Thoracic aorta (tissue), 2 donors: ENCODE measurements at places on chromosomes 5 and 9. TPM values are rescaled to one million over a fixed set of nuclear protein-coding genes. Genes with fewer than 3 reads are reported as not detected.

DNA sequence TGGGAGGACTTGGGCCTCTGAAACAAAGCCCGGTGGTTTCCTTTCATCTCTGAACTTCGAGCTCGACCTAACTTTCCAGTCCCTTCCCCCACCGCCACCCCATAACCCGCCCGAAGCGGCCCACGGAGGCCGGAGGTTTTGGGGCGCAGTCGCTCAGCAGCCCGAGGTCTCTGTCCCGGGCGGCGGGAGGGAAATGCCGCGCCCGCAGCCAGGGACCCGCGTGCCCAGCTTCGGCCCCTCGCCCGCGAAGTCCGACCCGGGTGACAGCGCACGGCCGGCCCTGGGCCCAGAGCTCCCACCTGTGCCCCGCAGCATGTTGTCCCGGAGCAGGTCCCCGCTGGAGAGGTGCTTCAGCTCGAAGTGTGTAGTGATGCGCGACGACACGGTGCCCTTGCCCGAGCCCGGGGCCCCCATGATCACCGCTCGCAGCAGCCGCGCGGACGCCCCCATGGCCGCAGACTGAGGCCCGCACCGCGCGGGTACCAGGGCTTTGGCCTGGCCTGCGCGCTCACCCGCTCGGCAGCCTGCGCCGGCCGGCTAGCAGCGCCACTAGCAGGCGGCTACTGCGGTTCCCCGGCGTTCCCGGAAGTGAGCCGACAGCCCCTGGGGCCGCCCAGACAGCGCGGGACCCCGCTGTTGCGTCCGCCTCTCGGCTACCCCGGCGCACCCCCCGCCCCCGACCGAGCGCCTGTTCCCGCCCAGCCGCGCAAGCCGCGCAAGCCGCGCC is at the start of gene AK3:
TSS of gene AK3 (minus strand) at position 565 of the 727 bp plus-strand sequence. CDS start at position 450, 115 bp downstream.
- DNase-seq: peak; percentile 41

DNA sequence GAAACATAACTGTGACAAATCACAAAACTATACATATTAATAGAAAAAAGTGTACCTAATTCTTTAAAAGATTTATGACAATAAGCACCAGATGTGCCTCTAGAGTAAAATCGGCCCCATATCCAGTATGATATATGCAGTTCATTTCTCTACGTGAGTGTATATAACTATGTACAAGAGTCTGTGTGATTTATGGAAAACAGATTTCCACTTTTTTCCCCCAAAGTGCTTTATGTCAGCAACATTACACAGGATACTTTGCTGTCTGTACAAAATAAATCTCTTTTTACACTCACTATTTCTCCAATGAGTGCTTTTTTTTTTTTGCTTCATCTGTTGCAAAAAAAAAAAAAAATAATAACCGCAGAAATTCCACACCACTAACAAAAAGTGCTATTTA is 298.8 kb upstream of the RFX3 start:
- DNase-seq: no peak

- no peak for DNase-seq
Observed at GRCh38 chr9:18825656-18826170, 207.3 kb downstream of the SAXO1 start.

GRCh38 chr5:91378752-91379211 is 4.3 kb downstream of the ARRDC3 start:
- no peak for DNase-seq

GRCh38 chr9:8101607-8102006 is 302.0 kb upstream of the DMAC1 start:
- no peak for DNase-seq

GRCh38 chr5:72041654-72042053 is 65.6 kb upstream of the MAP1B start:
- DNase-seq: no peak

DNA sequence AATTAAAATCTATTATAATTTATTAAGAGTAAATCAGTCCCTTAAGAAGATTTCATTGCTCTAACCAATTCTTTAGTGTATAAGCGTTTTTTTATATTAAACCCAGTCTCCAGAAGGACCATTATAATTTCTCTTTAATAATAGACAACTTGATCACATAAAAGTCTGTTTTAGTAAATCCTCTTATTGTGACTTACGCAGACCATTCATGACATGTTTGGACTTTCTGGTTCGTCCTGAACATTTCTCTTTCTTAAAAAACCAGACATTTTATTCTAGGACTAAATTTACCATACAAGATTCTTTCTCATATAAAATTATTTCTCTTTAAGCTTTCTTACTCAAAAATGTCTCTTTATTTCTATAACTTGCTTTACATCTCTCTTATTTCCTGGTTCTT is 196.2 kb upstream of the RAI14 start:
- DNase-seq: no peak

GRCh38 chr5:151195622-151196021 is 28.3 kb downstream of the CCDC69 start:
- DNase-seq: no peak

- no peak for DNase-seq
Observed at GRCh38 chr9:122307925-122308324, 43.2 kb downstream of the MRRF start.

GRCh38 chr9:115849679-115850412 is 303.7 kb upstream of the PAPPA start:
- DNase-seq: no peak

GRCh38 chr5:73387601-73388305 is 60.8 kb downstream of the FOXD1 start:
- DNase-seq: no peak

- no peak for DNase-seq
Observed at GRCh38 chr5:17233488-17233887, 16.1 kb downstream of the BASP1 start.

GRCh38 chr9:106600955-106601560 is 261.9 kb upstream of the ZNF462 start:
- DNase-seq: no peak

DNA sequence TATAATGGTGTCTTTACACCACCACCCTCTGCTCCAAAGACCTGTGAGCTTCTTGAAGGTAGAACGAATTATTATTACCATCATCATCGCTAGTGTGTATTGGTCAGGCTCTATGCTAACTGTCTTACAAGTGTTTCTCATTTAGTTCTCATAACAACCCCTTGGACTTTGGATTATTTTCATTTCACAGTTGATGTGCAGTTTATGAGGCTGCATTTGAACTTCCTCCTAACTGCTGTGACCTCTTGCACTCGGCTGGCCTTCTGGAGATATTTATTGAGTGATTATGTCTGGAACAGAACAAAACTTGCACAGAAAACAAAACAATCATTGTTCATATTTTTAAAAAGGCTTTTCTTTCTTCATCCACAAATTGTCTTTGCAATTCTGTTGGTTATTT is 306.3 kb upstream of the SGCD start:
- no peak for DNase-seq

- no peak for DNase-seq
Observed at GRCh38 chr5:148499452-148499851, 115.7 kb downstream of the FBXO38 start.

GRCh38 chr5:151140686-151141459 is 16.7 kb downstream of the ANXA6 start:
- no peak for DNase-seq

DNA sequence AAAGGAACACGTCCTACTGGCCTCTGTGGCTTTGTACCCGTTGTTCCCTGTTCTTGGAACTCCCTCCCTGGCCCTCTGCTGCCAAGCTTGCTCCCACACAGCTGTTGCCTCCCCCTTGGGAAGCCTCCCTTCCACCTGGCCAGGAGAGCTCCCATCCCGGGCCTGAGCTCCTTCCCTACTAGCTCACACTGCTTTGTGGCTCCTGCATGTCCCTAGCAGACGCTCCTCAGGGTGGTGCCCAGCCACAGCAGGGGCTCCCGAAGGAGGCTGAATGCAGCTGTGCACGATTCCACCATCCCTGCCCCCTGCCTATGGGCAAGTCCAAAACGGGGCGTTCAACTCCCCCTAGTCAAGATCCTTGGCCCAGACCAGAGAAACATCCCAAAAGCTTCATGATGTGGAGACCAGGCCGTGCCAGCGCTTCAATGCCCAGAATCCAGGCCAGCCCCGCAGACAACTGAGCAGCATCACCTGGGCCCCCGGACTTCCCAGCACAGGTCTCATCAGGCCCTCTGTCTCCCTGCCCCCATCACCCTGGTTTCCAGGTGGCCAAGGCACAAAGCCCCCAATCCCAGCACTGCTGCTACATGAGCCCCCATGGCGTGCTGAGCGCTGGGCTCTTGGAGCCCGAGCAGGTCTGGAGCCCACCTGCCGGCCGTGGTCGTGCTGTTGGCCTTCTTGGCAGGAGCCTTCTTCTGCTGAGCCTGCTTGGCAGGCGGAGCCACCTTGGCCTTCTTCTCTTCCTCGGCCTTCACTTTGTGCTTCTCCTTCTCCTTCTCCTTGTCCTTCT is 14.3 kb downstream of the BRD3OS start:
- DNase-seq: no peak

DNA sequence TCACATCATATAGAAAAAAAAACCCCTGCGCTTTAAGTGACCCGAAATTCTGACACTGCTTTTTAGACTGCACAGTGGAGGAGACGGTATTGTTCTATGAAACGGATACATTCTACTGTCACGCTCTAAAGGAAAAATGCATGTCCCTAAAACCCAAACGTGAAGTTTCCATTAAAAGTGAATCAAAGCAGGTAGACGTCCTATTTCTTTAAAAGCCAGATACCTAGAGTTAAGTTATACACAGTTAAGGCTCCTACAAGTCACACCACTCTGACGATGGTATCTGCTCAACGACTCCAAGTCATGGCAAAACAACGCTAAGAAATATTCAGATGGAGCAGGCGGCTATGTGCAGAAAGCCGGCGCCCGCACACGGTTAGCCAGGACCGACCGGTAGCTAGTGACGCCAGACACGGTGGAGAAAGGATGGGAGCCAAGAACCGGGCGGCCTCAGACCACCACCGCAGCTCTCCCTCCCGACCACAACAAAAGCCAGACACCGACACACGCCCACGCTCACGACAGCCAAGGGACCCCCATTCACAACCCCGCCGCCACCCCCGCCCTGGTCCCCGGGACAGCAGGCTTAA is 734 bp downstream of the SKP1 start:
- DNase-seq: peak; percentile 9

- no peak for DNase-seq
Observed at GRCh38 chr5:69136293-69136692, 30.7 kb upstream of the CCNB1 start.

DNA sequence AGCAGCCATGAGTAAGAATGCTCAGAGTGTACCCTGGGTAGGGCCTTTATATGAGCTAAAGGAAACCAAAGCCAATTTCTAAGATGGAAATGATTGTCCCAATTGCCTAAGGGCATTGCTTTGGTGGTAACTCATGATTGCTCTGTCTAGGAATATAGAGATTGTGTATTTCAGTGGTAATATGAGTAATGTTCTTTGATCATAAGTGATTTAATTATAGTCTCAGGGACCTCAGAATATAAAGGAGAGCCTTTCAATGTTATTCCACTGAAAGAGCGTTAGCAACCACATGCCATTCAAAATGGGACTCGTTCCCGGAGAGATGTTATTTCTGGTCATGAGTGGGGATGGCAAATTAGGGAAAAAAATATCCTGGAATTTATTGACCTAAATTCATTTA is 340.5 kb downstream of the ARHGEF28 start:
- no peak for DNase-seq

- DNase-seq: no peak
Observed at GRCh38 chr9:87718852-87719612, 6.9 kb upstream of the CTSL start.

DNA sequence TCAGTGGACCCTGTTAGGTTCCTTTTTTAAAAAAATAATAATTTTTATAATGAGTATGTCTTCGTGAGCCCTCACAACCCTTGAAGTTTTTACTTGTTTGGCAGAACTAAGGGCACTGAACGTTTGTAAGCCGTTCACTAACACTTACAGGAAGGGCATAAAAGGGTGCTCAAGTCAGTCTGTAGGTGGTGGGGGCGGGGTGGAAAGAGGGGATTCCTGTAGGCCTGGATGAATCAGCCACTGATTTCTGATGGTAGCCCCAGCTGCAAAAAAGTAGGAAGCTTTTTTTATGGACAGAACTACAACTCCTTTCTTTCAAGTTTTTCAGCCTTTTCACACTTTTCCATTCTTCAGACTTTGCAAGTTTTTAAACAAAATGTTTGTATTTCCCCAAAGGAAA is 35.8 kb downstream of the PIK3R1 start:
- DNase-seq: no peak

SYK gene
- total RNA-seq: 23.3 TPM

LVRN gene
- total RNA-seq: 0.92 TPM

NRARP gene
- total RNA-seq: 16.9 TPM

CCIN gene
- 2.3 TPM for total RNA-seq

PCDHGA9 gene
- total RNA-seq: 12.0 TPM

SKIC3 gene
- total RNA-seq: 53.2 TPM

GPR151 gene
- not detected for total RNA-seq

CCL28 gene
- total RNA-seq: 4.3 TPM

LIFR gene
- 61.1 TPM for total RNA-seq

SEMA5A gene
- total RNA-seq: 13.3 TPM
